ENCODE measurements at places on chromosomes 12 and 14. TPM values are rescaled to one million over a fixed set of nuclear protein-coding genes. Genes with fewer than 3 reads are reported as not detected.

The LRP6 gene
- total RNA-seq: 2.4 TPM

The TAS2R43 gene
- total RNA-seq: 0.42 TPM

- no peak for DNase-seq
Measured at GRCh38 chr12:32076941-32077340, 29.7 kb upstream of the BICD1 start.

DNA sequence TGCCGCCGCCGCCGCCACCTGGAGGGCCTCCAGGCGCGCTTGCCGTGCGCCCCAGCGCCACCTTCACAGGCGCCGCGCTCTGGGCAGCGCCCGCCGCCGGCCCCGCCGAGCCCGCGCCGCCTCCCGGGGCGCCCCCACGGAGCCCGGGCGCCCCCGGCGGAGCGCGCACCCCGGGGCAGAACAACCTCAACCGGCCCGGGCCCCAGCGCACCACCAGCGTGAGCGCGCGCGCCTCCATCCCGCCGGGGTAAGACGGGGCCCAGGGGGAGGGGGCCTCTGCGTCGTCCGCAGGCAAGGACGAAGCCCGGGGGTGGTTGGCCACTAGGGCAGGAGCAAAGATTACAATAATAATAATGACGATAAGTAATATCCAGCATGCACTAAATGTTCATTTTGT, 21.3 kb downstream of the DTX1 start:
- DNase-seq: no peak

GRCh38 chr12:94175763-94176668, 27.6 kb downstream of the PLXNC1 start:
- no peak for DNase-seq

Data from CD8-positive, alpha-beta memory T cell (primary cell).